Neural crest cell (in vitro differentiated cells): ENCODE measurements at places on chromosomes 7 and 10.

DNA sequence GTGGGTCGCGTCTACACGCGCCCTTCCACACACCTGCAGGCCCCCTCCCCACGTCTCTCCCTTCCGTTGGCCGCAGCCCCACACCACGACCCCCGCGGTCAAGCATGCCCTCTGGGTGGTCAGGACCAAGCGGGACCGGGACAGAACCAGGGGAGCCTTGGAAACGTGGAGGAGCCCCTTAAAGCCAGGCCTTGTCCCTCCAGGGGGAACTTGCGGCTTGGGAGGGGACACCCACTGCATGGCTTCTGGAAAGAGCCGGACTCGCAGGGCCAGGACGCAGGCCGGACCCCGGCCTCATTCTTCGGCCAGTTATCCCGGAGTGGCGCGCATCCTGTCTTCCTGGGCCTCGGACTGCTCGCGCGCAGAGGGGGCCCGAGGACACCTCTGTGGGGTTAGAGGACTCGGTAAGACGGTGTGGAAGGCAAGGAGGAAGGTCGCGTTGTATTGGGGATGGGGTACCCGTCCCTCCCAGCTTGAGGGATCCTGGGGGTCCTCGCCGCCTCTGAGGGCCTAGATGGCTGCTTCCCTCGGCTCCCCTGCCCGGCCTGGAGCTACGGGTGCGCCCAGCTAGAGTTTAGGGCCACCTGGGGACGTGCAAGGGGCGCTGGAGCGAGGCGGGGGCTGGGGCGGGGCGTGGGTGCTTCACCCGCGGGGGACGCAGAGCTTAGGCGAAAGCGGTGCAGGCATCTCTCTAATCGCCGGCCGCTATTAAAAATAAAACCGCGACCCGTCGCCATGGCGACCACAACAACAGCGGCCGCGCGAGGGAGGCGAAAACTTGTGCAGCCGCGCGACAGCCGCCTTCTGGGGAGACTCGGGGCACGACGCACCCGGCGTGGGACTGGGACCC is 1.8 kb upstream of the PDGFA start:
- H3K4me1 ChIP-seq = peaks cover 9% of the 10 kb centered on the region
- H3K27me3 ChIP-seq = peaks cover 74% of the 10 kb centered on the region
- no peak overlapping the region for H3K27ac ChIP-seq

DNA sequence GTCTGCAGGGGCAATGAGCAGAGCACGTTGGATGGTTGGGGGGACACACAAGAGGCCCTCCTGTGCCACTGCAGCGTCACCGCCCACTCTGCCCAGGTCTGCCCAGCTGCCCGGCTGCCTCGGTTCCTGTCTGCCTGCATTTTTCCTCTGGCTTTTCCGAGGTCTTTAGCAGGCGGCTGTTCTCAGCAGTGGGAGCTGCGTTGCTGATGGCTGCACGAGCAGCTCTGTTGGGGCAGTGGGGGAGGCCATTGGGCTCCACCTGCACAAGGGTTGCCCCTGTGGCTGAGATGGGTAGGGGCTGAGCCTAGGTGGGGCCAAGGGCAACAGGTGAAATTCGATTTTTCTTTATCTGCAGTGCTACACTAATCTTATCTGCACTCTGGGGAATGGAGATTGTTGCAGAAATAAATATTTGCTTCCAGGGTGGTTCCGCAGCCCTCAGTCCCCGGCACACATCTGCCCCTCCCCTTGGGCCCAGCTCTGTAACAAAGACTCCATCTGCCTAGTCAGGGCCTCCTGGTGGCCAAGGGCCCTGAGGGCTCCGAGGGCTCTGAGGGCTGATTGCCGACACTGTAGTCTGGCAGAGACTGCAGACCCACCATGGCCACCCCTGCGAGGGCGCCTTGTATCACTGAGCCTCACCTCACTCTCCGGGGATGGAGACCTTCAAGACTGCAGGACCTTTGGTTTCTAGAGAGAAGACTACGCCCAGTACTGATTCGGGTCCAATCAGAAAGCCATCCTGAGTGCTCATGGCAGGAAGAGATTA is 141.7 kb upstream of the SHH start:
- no peaks in the 10 kb centered on the region for H3K4me1 ChIP-seq
- no peak overlapping the region for H3K27ac ChIP-seq
- H3K36me3 ChIP-seq = no peaks in the 10 kb centered on the region
- no peak for DNase-seq
- H3K4me3 ChIP-seq = no peak overlapping the region
- H3K27me3 ChIP-seq = no peaks in the 10 kb centered on the region

GRCh38 chr10:132868995-132869394 is 73.4 kb downstream of the CFAP46 start:
- no peaks in the 10 kb centered on the region for H3K36me3 ChIP-seq
- H3K4me3 ChIP-seq = no peak overlapping the region
- peaks cover 15% of the 10 kb centered on the region for H3K4me1 ChIP-seq
- peaks cover 29% of the 10 kb centered on the region for H3K27me3 ChIP-seq
- H3K27ac ChIP-seq = no peak overlapping the region

DNA sequence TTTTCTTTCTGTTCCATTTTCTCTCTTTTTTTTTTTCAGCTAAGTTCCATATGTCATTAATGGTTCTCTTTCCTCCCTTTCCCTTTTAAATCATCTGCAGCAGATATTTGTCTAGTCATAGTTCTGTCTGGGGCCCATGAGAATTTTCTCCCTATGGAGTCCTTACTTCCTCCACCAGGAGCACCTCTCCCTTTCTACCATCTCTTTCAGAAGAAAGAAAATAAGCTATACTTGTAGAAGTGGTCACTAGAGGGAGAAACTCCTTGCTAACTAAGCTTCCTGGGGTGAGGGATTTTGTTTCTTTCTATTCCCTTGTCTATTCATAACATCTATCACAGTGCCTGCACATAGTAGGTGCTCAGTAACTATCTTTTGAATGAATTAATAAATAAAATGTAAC is 230.2 kb upstream of the HPS1 start:
- H3K27ac ChIP-seq = no peak overlapping the region
- peaks cover 2% of the 10 kb centered on the region for H3K27me3 ChIP-seq
- H3K4me3 ChIP-seq = no peak overlapping the region

GRCh38 chr7:141436139-141436538 is 115.1 kb upstream of the AGK start:
- DNase-seq = no peak
- H3K36me3 ChIP-seq = no peaks in the 10 kb centered on the region
- H3K27me3 ChIP-seq = no peaks in the 10 kb centered on the region
- H3K4me3 ChIP-seq = no peak overlapping the region
- no peak overlapping the region for H3K27ac ChIP-seq

DNA sequence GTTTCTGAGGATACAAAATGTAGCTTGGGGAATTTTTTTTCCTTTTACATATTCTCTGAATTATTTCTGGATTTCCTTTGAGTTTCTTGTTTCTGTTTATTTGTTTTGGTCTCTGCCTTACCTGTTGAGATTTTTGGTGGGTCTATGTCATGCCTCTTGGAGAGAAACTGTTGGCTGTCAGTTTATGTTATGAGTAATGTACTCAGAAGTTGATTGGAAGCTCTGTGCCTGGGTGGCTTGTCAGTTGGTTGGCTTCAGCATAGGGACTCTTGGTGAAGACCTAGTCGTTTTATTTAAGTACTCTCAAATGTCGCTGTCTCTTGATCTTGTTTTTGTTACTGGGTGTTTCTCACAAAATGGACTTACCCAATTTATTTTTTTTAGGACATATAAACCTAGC is 132.4 kb downstream of the CDK14 start:
- no peaks in the 10 kb centered on the region for H3K27me3 ChIP-seq
- no peak overlapping the region for H3K27ac ChIP-seq
- H3K4me3 ChIP-seq = no peak overlapping the region

DNA sequence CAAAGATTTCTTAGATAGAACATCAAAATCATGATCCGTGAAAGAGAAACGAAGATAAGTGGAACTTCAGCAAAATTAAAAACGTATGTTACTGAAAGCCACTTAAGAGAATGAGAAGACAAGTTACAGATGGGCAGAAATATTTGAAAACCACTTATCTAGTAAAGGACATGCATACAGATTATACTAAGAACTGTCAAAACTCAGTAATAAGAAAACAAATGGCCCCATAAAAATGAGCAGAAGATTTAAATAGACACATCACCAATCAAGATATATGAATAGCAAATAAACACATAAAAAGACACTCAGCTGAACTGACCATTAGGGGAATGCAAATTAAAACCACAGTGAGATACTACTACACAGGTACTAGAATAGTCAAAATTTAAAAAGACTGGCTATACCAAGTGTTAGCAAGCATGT is 343.7 kb downstream of the PTEN start:
- no peaks in the 10 kb centered on the region for H3K36me3 ChIP-seq
- DNase-seq = no peak
- H3K27ac ChIP-seq = no peak overlapping the region
- no peak overlapping the region for H3K4me3 ChIP-seq
- H3K27me3 ChIP-seq = no peaks in the 10 kb centered on the region

DNA sequence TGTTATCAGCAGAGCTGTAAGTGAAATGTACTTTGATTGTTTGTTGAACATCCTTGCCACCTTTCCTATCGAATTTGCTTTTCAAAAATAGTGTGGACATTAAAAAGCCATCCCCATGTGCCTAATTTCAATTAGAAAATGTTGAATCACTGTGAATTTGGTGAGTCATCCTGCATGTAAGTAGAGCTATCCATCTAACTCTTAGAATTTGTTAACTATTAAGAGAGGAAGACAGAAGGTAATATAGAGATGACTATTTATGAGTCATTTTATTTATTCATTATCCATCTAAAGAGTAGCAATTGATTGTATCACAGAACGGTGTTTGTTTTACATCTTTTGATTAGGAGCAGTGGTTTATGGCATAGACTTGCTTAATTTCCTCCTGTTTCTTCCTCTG is 154.7 kb downstream of the MGMT start:
- H3K36me3 ChIP-seq = no peaks in the 10 kb centered on the region
- H3K4me3 ChIP-seq = no peak overlapping the region
- H3K27me3 ChIP-seq = no peaks in the 10 kb centered on the region

DNA sequence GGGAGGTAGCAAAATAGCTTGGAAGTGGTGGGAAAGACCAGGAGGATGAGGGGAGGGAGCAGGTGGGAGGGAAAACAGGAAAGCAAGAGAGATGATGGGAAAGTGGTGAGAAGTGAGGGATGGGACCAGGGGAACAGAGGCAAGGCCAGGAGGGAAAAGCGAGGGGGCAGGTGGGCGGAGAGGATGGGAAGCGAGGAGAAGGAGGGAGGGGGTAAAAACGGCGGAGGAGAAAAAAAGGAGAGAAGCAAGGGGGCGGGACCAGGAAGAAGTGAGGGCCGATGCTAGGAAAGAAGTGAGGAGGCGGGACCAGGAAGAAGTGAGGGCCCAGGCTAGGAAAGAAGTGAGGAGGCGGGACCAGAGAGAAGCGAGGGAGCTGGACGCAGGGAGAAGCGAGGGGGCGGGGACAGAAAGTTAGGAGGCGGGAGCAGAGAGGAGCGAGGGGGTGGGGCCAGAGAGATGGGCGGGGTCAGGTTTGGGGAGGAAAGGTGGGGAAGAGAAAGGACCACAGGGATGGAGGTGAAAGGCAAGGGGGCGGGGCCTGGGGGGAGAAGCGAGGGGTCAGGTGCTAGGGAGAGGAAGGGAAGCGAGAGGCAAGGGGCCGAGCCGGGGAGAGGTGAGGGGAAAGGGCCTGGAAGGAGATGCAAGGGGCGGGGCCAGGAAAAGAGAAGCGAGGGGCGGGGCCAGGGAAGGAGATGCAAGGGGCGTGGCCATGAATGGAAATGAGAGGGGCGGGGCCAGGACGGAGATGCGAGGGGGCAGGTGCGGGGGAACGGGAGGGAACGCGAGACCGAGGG is 984 bp downstream of the SMURF1 start:
- peak overlapping the region; percentile 87 for H3K4me3 ChIP-seq
- no peaks in the 10 kb centered on the region for H3K27me3 ChIP-seq
- H3K36me3 ChIP-seq = peaks cover 12% of the 10 kb centered on the region
- peak; percentile 97 for DNase-seq

- no peak for DNase-seq
- no peak overlapping the region for H3K4me3 ChIP-seq
- H3K4me1 ChIP-seq = peaks cover 8% of the 10 kb centered on the region
- peaks cover 49% of the 10 kb centered on the region for H3K27me3 ChIP-seq
These were observed 353 bp downstream of the MOGAT3 start for GRCh38 chr7:101200504-101200861.

DNA sequence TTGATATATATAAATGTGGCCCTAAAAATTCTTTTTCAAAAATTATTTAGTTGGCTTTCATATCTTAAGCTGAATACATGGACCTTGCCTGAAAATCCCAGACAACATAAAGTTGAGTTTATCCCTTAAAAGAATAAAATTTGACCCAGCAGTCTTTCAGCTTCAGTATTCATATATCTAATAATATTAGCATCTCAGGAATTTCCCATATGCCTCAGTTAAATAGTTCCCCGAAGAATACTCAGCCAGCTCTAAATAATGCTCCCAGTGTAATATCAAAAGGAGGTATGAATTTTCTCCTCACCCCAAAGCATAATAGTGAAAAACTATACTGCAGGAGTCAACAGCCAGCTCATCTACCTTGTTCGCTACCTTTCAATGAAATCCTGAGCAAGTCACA is 145.9 kb downstream of the CTNNA3 start:
- H3K4me1 ChIP-seq = no peaks in the 10 kb centered on the region
- no peak overlapping the region for H3K4me3 ChIP-seq
- H3K36me3 ChIP-seq = no peaks in the 10 kb centered on the region
- DNase-seq = no peak
- H3K27ac ChIP-seq = no peak overlapping the region

GRCh38 chr10:73950155-73950948 is 39.4 kb downstream of the PLAU start:
- H3K27ac ChIP-seq = no peak overlapping the region
- H3K4me3 ChIP-seq = no peak overlapping the region
- H3K4me1 ChIP-seq = peaks cover 9% of the 10 kb centered on the region
- no peaks in the 10 kb centered on the region for H3K36me3 ChIP-seq
- DNase-seq = peak; percentile 26
- H3K27me3 ChIP-seq = no peaks in the 10 kb centered on the region

DNA sequence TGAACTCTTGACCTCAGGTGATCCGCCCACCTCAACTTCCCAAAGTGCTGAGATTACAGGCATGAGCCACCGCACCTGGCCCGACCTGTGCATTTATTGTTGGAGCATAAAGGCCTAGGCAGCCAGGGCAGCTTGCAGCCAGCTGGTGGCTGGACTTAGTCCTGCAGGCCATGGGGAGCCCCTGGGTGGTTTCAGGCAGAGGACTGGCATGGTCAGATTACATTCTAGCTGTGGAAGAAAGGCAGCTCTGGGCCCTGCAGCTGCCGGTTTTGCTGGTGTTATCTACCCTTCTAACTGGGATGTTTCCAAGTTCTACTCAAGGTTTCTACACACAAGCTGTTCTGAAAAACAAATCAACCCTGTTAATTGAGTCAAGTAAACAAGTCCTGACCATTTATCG is 22.7 kb upstream of the MKRN1 start:
- DNase-seq = no peak
- no peak overlapping the region for H3K4me3 ChIP-seq
- no peaks in the 10 kb centered on the region for H3K36me3 ChIP-seq
- peaks cover 9% of the 10 kb centered on the region for H3K4me1 ChIP-seq
- no peaks in the 10 kb centered on the region for H3K27me3 ChIP-seq
- no peak overlapping the region for H3K27ac ChIP-seq
